8988T (cell line): ENCODE measurements at places on chromosomes 7 and 10.

GRCh38 chr7:103811997-103812396, 177.5 kb downstream of the RELN start:
- no peak for DNase-seq

DNA sequence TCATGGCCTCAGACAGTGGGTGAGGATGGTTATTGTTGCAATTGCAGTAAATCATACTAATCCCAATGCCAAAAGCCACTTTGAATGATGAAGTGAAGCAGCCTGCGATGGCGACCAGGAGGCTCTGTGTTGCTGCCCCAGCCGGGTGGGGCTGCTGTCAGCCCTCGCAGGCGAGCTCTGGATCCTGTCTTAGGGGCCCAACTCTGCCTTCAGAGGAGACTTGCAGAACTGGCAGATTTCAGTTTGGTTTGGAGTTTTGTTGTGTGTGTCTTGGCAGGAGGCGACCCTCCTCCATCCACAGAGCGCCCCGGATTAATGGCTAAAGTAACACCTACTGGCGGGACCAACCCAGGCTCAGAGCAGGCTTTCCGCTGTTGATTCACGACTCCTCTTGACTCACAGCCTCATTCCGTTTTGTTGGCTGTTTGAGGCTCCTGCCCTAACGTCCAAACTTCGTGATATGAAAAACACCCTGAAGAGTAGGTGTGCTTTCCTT, 67.9 kb upstream of the BMPER start:
- no peak for DNase-seq

DNA sequence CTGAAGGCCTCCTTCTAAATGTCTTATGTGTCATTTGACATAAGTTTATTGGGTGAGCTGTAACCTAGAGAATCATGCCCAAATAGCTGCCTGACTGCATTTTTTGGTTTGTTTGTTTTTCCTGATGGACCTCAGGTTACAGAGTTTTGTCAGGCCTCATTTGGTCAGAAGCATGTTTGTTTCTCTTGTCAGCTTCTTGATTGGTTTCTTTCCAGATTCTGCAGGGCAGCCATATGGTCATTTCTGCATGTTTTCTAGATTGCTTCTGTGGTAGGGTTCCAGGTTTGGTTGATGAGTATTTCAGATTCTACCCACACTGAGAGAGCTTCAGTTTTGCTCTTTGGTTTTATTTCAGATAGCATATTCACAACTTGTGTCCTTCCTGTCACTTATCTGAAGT, 28.0 kb downstream of the GLCCI1 start:
- no peak for DNase-seq

DNA sequence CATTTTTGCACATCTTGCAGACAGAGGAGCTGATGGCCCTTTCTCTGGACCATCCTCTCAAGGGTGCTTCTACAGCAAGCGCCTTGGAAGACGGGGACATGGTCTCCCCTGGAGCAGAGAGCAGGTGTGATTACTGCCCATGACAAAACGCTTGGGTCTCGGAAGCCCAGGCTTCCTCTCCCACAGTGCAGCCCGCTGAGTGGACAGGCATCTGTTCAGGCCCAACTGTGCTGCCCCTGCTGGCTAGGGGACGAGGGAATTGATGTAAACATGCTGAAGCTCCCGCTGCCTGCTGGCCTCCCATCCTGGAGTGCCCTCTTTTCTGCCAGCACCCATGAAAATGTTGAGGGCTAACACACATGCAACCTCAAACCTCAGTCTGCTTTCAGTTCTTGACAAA, 14.3 kb downstream of the IL15RA start:
- DNase-seq = no peak

DNA sequence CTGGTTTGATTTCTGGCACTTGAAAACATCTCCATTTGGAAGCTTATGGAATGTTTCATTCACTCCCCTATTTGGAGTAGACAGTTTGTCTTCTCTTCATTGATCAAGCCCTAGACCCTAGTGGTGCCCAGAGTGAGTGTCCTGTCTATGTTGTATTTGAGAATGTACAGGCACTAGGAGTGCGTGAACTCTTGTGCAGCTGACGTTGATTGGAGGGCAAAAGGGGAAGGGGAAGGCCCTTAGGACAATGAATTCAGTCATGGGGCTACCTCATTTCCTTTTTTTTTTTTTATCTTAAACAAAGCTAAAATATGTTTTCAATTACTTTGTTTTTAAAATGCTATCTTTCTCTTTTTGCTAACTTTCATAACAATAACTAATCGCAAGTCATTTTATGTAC, 66.5 kb downstream of the ADD3 start:
- no peak for DNase-seq

DNA sequence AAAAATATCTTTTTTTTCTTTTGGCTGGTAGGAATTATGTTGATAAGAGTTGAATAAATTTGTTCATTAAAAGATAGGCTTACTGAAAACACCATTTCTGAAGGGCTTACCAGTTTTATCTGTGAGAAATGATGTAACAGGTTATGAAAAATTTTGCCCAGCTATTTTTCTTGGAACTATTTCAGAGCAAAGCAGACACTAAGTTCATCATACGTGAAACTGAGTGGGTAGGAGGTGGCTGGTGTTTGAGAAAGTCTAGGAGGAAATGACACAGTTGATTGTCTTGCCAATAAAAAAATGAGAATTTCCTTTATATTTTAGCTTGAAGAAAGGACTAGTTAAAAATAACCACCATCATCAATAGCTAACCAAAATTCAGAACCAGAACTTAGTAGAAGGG, 6.2 kb upstream of the MRC1 start:
- DNase-seq = no peak

DNA sequence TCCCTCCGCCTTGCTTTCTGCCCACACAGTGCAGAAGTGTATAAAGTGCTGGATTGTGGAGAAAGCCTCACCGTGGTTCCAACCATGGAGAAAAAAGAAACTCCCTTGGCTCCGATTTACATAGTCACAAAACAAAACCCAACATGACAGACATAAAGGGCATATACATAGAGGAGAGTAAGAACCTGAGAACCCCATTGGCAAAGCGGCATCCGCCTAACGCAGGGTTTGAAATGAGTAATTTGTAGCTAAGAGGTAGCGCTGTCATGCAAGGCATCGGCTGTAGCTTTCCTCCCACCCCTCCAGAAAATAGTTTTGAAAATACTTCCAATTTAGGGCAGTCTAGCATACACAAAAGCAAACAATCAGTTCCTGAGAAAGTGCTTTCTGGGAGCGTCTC, 126.0 kb upstream of the NRBF2 start:
- DNase-seq = no peak

DNA sequence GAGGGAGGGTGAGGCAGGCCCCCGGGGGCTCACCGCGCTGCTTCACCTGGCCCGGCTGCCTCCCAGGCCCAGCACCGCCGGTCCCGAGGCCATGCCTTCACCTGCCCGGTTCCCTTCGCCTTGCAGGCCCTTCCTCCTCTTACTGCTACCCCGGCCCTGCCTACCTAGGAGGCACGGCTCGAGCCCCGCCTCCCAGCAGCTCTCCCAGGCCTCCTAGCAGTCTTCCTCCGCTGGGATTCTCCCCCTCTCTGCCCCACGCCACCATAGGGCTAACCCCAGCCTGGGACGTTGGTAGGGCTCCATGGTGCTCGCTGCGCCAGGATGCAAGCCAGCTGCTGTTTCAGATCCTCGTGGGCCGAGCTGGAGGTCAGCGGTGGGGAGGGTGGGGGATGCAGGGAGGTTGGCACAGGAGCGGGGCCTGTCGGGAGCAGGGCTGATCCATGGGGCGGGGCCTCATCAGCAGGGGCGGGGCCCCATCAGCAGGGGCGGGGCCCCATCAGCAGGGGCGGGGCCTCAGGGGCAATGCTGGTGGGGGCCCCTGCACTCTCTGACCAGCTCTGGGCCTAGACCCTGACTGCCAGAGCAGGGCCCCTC, 63.3 kb downstream of the RASGEF1A start:
- DNase-seq = peak; percentile 43

DNA sequence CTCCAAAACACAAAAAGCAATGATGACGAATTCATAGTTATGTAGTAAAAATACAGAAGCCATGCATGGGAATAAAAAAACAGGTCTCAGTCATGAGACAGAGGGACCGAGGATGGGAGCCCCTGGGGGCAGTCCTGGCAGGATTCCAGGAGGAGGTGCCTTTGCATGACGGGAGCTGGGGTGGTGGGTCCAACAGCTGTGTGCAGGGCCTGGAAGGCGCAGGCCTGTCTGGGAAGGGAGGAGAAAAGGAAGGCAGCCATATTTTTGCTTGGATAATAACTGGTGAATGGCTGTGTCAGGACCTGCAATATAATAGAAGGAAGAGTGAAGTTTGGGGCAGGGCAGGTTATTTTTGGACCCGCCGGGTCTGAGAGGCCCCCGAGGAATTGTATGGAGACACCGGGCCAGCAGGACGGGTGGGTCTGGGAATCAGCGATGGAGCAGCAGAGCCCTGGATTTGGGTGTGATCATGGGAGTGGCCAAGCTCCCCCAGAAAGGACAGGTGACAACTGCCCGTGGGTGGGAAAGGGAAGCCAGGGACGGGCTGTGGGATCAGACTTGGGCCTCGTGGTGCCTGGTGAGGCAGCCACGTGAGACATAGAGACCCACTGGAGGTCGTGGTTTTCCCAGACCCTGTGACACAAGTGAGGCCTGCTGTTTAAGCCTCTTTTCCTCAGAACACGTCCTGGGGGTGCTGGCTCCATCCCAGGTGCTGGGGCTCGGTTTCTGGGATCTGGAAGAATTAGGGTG, 2.9 kb upstream of the JAKMIP3 start:
- DNase-seq = no peak
